Fibroblast of lung (primary cell): ENCODE measurements at places on chromosomes 2 and 18. TPM values are rescaled to one million over a fixed set of nuclear protein-coding genes. Genes with fewer than 3 reads are reported as not detected.

Gene GPR45
- not detected in 2 replicates for total RNA-seq

Gene KHK
- total RNA-seq: 1.0 and 1.3 TPM in 2 replicates

Gene ARL4C
- total RNA-seq: 50.6 and 80.9 TPM in 2 replicates

Gene RAB6C
- not detected in 2 replicates for total RNA-seq

Gene RAX
- not detected in 2 replicates for total RNA-seq
